Activated CD8-positive, alpha-beta memory T cell treated with anti-CD3 and anti-CD28 coated beads for 1 hour (primary cell): ENCODE measurements at places on chromosomes 4 and X.

DNA sequence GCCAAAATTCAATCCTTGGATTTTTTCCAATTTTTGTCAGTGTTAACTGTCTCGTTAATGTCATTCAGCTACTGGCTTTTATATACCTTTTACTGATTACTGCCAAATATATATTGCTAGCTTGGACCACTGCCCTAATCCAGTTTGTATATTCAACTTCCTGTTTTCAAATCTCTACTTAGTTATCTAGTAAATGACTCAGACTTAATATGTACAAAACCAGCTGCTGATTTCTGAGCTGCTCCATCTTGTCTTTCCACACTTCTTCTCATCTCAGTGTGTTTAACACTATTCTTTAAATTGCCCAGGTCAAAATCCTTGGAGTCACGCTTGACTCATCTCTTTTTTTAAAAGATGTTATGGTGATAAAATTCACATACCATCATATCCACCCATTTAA is 1196.7 kb downstream of the RAPGEF2 start:
- DNase-seq: no peak

DNA sequence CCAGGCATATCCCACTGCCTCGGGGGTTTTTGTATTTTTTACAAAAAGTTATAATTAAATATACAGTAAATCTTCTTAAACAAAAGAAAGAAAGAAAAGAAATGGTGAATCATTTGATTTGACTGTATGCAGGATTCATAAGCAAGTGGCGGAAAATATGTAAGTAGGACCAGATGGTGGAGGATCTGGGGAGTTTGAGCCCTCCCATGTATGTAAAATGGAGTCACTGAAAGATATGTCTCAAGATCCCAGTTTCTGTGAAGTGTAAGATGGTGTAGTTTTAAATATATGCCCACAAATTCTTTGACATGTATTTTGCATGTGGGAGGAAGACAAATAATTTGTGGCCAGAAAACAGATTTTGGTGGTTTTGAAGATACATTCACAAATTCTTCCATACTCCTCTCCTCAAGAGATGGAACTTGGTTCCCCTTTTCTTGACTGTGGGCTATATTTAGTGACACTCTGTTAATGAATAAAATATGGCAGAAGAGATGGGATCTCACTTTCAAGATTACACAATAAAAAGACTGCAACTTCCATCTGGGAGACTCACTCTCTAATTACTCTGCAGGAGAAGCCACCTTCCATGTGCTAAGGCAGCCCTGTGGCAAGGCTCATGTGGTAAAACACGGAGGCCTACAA is 133.6 kb upstream of the S100G start:
- DNase-seq: no peak

DNA sequence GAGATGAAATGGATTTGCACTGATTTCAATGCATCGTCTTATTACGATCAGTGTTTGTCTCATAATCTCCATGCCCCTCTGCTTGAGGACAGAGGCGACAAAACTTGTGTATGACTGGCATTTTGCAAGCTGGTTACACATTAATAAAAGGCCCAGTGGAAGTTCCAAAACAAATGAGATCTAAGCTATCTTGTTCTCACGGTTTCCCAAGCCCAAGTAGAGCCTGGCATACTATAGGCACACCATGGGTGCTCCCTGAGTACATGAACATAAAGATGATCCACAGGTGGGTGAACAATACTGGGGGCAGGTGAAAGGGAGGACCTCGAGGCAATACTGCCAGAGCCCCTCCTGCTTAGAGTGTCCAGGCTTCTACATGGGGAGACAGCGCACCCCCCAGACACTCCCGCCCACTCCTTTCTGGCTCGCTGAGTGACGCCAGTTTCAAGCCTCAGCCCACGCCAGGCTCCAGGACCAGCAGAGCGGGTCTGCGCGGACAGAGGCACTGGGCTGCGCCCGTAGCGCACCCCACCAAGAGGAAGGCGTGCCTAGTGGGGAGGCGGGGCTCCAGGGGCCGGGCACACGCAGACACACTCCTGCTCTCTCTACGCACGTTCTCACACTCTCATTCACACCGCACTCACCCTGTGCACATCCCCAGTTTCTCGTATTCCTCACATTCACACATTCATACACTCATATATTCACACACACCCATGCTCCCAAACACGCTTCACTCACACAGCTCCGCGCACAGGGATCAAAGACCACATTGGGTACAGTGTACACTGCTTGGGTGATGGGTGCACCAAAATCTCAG is 8.9 kb upstream of the GSX2 start:
- DNase-seq: no peak

GRCh38 chrX:110412971-110413726 is 54.5 kb downstream of the RTL9 start:
- peak; percentile 45 for DNase-seq

DNA sequence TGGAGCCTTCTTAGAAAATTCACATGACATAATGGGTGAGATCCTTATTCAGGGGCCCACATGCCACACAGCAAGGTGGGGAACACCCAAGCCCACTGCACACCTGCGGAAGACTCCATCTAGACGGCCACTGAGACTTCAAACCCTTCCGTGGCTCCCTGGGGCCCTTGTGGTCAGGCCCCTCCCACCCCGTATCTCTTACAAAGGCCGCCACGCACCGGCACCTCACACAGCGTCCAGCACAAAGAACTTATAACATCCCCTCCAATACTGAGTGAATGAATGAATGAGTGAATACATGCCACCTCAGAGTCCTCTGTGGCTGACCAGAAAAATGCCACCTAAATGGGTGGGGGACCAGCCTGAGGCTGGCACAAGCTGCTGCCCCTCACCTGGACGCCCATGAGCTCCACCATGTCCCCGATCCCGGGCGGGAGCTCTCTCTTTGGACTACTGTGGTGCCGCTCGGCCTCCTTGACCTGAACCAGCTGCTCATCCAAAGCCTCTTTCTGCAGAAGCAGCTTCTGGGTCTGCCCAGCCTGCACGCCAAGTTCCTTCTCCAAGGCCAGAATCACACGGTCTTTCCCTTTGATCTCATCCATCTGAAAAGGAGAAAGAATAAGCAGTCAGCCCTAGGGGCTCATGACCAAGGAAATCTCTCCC is 66.9 kb upstream of the C4orf50 start:
- DNase-seq: no peak

DNA sequence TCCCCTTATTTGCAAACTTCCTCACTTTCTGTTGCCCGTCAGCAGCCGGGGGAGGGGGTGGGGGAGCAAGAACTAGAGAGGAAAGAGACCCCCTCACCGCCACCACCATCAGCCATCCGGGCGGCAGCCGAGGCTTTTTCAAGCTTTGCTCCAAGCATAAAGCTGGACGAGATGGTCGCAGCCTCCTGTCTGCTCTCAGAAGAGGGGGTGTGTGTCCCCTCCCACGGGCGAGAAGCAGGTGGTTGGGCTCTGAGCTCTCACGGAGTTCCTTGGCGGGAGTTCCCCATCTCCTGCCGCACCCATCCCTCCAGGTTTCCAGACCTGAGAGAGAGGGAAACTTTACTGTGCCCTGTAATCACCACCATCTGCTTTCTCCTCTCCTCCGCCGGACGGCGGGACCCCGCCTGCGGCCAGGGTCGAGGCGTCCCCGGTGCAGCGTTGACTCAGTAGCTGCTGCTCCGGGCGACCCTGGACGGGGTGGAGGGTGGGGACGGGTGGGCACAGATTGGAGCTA is 4.7 kb upstream of the ARX start:
- no peak for DNase-seq

DNA sequence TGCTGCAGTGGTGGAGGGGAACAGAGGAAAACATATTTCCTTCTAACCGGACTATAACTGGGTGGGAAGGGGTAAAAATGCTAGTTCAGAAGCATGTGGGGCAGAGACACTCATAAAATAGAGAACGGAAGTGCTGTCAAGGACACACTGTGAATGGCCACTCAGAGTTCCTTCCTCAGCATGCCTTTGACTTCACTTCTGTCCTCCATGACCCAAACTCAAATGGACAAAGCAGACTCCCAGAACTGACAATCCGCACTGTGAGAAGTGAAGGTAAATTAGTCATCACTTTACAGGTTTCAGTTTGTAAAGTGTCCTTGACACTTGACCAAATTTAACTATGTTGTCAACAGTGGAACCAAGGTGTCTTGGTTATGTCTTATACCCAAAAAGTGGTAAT is 30.2 kb upstream of the ELF2 start:
- DNase-seq: no peak
